ENCODE measurements at places on chromosomes 5 and 9.
A peak's percentile ranks its signal among the peaks of the same experiment; 100 is the strongest.

- DNase-seq, result no peak
Measured at GRCh38 chr5:140883373-140883772, 1.4 kb downstream of the PCDHA13 start.

GRCh38 chr5:146342882-146343865, 4.5 kb downstream of the POU4F3 start:
- DNase-seq, result no peak

- no peak for DNase-seq
Measured at GRCh38 chr9:132881826-132882225, 3.1 kb downstream of the SPACA9 start.

GRCh38 chr5:16666883-16667398, 50.1 kb upstream of the RETREG1 start:
- peak; percentile 63 for DNase-seq

GRCh38 chr5:72281764-72282499, 38.1 kb downstream of the MRPS27 start:
- DNase-seq, result no peak

- DNase-seq, result no peak
Measured at GRCh38 chr9:134987906-134988700, 70.4 kb upstream of the FCN1 start.

DNA sequence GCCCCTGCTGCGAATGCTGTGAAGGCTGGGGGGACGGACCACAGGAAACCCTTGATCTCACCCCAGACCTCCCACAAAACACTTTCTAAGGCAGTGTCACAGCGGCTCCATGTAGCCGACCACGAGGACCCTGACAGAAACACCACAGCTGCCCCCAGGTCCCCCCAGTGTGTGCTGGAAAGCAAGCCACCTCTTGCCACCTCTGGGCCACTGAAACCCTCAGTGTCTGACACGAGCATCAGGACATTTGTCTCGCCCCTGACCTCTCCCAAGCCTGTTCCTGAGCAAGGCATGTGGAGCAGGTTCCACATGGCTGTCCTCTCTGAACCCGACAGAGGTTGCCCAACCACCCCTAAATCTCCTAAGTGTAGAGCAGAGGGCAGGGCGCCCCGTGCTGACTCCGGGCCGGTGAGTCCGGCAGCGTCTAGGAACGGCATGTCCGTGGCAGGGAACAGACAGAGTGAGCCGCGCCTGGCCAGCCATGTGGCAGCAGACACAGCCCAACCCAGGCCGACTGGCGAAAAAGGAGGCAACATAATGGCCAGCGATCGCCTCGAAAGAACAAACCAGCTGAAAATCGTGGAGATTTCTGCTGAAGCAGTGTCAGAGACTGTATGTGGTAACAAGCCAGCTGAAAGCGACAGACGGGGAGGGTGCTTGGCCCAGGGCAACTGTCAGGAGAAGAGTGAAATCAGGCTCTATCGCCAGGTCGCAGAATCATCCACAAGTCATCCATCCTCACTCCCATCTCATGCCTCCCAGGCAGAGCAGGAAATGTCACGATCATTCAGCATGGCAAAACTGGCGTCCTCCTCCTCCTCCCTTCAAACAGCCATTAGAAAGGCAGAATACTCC, 84.7 kb downstream of the GOLPH3 start:
- DNase-seq, result no peak
